ENCODE measurements at places on chromosomes 1 and 21.

GRCh38 chr1:110505596-110505995 lies 13.4 kb downstream of the KCNA10 start:
- no peak for DNase-seq

GRCh38 chr1:159015440-159015909 lies 5.8 kb downstream of the IFI16 start:
- no peak for DNase-seq

DNA sequence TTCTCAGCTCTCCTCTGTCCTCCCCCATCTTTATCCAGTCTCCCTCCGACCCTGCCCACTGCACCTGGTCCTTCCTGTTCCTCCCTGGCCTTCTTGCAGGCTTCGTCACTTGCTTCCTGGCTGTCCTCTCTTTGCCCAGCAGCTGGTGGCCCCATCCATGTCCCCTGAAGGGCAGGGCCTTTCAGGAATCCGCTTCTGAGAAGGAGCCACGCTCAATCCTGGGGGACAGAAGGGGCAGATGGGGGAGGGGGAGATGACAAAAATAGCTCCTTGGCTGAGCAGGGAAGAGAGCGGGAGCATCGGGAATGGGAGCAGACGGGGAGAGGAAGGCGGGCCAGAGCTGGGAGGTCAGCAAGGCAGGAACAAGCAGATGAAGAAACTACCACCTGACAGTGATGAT lies 40.7 kb downstream of the SLC30A1 start:
- no peak for DNase-seq

DNA sequence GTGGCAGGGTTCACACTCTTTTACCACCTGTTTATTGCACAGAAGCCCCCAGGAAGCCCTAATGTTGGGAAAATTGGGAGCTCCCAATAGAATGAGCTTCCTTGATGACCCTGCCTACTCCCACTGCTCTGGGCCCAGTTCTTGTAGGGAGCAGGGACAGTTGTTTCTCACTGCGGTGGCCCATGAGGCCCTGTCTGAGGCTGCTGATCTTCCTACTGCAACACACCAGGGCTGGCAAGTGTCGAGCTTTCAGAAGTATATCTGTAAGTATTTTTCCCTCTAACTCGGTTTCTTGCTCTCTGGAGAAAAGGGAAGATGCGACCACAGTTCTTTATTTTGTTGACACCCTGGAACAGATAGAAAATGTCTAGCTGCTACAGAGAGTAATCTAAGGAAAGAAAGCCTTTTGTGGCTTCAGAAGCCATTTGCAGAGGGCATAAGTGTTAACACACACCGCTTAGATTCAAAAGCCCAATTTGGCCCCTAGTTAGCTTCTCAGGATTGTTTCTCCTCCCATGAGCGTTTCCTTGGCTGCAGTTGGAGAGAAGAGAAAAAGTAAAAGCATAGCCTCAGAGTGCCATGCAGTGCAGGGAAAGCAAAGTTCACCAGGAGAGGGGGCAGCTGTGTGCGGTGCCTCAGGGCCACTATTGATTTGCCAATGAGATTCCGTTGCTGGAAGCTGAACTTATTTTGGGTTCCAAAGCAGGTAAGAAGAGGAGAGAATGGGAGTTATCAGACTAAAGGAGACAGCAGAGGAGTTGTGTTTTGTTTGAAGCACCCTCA lies 102.6 kb downstream of the SELENOF start:
- DNase-seq = no peak

DNA sequence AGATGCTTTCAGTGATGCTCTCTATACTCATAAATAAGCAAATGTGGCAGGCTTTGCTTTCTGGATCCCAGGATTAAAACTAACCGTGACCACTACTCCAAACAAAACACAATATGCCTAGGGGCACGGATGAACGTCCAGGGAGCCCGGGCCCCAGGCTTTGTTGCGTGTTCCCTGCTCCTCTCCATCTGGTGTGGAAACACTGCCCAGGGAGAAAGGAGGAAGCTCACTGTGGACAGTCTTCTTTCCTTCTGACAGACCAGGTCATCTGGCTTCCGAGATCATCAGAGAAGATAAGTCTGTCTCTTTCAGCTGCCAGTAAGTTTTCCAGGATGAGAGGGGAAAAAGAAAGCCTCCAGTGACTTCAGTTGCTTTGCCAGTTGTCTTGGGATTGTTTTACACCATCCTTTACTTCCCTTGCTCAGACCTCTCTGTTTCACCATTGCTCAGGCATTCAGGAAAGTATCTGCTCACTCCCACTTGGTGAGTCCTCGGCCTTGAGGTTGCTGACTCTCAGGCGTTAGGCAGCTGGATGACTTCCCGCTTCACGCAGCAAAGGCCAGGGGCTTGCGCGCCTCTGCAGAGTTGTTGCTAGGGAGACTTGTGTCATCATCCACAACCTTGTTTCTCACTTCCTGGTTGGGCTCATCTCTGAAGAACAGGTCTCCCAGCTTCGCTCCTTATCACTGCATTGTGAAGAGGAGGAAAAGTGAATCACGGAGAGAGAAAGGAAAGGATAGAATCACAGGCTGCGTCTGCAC lies 20.6 kb upstream of the PGD start:
- peak; percentile 68 for DNase-seq

GRCh38 chr1:41919764-41920397 lies 1.2 kb upstream of the HIVEP3 start:
- peak; percentile 88 for DNase-seq

DNA sequence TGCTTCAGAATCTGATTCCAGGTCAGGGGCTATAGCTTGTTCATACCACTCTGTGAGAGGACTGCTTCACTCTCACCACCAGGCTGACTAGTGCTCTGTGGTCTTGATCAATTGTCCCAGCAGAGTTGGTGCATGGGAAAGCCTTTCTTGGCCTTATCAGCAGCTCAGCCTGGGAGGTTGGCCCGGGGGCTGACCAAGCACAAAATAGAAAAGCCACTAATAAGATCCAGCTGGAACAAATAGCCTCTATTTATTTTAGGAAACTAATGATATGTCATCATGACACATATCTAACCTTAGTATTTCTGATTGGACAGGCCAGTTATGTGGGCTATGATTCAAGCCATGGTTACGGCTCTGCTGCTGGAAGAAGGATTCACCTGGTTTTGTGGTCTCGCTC lies 134.2 kb downstream of the GDAP2 start:
- no peak for DNase-seq

- DNase-seq = no peak
Measured at GRCh38 chr1:93919780-93920179, 10.6 kb upstream of the GCLM start.

DNA sequence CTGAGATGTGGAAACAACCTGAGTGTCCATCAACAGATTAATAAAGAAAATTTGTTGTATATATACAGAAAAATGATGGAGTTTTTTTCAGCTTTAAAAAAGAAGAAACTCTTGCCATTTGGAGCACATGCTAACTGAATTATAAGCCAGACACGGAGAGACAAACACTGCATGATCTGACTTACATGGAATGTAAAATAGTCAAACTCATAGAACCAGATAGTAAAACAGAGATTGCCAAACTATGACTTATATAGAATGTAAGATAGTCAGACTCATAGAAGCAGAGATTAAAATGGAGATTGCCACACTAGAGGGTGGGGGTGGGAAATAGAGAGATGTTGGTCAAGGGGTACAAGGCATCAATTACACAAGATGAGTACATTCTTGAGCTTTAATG lies 1786.6 kb downstream of the PLA2G4A start:
- DNase-seq = no peak

- no peak for DNase-seq
Measured at GRCh38 chr21:26800001-26800400, 45.2 kb downstream of the ADAMTS1 start.

DNA sequence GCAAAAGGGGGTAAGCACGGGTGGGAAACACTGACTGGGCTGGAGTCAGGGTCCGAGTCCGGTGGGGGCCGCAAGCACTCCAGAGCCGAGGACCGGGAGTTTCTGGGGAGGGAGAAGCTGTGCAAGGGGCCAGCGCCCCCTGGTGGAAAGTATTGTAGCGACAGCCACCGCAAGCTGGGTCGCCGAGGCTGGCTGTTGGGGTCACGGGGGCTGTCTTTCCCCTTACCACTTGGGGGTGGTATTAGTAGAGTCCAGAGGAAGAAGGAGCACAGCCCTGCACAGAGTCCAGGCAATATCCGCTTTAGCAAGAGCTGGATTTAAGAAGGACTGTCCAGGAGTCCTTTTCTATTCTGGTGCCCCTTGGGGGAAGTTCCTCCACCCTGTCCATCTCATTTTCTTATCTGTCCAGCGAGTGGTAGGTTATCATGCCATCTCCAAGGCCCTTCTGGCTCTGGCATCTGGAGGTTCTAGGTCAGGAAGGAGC lies 17.9 kb upstream of the ETV3 start:
- no peak for DNase-seq

DNA sequence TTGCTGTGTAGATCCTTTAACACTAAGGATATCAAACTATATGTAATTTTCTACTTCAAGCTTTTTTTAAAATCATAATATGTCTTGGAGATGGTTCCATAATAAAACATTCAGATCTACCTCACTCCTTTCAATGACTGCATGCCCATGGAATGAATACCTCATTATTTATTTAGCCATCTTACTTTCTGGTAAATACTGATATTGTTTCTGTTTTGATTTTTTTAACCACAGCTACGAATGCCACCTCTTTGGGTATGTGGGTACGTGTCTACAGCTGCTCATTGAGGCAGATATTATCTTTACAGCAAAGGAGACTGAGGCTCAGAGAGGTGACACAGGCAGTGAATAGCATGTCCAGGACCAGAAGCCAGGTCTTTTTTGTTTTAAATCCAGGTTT lies 215.7 kb downstream of the ST6GALNAC3 start:
- no peak for DNase-seq

DNA sequence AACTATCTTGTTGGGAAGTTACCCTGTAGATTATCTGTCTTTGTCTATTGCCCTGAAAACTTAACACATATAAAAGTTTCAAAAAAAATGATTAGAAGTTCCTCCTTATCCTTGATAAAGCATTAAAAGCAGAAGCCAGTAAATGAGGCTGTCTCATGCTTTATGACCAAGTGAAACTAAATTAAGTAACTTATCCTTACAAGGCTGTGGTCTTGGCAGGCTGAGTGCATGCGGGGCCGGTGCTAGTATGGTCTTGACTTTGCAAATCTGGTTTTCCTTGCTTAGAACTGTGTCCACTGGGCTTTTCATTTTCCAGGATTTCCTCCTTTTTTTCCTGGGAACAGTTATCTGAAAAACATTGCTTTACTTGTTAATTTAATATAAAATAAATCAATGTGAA lies 43.1 kb downstream of the PCNX2 start:
- no peak for DNase-seq

DNA sequence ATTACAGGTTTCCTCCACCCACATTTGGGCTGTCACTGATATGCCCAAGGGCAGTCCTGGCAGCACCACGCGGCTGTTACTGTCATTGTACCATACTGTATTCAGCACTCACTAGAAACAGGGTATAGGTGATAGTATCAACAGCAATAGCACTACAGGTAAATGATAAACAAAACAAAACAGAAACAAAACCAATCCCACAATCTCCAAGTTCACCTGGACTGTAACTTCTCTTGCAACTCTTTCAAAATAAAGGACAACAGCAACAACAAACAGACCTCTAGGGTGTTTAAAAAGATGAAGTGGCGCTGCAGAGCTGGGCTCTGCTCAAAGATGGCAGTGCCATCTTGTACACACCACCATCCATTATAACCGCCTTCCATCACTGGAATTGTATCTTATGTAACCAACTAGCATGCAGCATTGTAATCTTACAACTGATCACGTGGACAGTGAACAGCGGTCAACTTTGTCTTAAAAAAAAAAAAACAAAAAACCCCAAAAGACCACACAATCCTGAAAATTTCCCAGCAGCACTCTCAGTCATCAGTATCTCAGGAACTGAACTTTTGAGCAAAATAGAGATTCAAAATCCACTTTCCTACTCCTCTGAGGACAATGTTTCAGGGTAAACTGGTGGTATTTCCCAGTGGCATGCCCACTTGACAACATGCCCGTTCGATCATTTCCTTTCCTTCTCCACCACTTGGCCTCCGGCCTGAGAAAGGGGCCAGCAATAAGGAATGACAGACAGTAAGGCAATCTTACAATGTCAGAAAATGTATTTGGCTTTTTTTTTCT lies 3.8 kb downstream of the IRF2BP2 start:
- DNase-seq = peak; percentile 95

DNA sequence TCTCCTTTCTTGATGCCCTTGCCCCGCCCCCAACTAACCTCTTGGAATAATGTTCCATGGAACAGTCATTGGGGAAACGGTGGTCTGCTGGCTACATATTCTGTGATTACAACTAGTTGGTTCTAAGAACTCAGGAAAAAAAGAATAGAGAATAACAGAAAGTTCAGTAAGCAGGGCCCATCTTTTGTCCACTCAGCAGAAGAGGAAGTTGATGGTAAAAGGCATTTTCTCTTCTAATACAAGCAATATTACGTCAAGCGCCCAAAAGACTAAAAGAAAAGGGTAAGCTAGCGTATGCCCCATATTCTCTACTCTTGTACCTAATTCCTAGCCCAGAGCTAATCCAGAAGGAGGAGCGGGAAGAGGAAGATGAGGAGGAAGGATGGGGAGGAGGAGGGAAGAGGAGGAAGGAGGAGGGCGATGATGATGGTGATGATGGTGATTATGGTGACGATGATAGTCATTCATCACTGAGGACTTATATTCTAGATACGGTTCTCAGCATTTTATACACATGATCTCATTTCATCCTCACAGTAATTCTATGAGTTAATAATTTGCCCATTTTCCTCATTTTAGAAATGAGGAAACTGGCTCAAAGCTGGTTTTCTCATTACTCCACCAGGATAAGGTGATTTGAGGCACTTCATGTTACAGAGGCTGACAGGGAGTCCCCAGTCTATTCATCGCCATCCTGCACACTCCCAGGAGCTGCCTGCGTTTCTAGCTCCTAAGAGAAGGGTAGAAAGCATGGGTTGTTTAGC lies 76.6 kb upstream of the EFHD2 start:
- no peak for DNase-seq

DNA sequence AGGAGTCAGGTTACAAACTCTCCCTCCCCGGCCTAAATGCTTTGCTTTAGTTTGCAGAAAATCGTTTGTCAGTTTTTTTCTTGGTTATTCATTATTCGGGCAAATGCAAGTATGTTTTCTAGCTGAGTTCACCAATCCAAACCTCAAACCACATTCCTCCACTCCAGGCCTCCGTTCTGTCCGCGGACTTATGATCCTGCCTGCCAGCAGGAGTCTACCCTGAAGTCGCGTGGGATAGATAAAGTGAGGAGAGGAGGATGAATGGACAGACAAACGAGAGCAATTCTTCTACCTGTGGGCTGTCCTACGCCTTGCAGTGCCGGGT lies 1.3 kb downstream of the ADAMTS1 start:
- no peak for DNase-seq

GRCh38 chr1:112317611-112318062 lies 78.4 kb upstream of the CTTNBP2NL start:
- no peak for DNase-seq

- no peak for DNase-seq
Measured at GRCh38 chr1:12565094-12565965, 52.7 kb downstream of the DHRS3 start.

GRCh38 chr1:121483961-121484424 lies 299.2 kb downstream of the SRGAP2C start:
- DNase-seq = no peak
